ENCODE measurements at places on chromosomes 4 and X.

DNA sequence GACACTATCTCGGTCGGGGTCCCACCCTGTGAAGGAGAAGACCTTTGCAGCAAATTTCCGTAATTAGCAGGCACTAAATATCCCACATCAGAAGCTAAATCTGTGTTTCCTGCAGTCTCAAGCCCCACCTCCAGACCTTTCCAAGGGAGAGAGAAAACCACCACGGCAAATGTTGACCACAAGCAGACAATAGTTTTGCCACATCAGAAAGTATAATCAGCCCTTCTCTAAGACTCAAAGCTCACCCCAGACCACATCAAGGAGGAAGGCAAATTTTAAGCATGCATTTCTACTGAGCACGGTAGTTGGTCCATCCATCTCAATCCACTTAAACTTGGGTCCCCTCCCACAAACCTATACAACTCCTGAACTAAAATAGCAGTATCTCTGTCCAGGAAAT lies 398.5 kb downstream of the GPM6A start:
- DNase-seq = no peak

DNA sequence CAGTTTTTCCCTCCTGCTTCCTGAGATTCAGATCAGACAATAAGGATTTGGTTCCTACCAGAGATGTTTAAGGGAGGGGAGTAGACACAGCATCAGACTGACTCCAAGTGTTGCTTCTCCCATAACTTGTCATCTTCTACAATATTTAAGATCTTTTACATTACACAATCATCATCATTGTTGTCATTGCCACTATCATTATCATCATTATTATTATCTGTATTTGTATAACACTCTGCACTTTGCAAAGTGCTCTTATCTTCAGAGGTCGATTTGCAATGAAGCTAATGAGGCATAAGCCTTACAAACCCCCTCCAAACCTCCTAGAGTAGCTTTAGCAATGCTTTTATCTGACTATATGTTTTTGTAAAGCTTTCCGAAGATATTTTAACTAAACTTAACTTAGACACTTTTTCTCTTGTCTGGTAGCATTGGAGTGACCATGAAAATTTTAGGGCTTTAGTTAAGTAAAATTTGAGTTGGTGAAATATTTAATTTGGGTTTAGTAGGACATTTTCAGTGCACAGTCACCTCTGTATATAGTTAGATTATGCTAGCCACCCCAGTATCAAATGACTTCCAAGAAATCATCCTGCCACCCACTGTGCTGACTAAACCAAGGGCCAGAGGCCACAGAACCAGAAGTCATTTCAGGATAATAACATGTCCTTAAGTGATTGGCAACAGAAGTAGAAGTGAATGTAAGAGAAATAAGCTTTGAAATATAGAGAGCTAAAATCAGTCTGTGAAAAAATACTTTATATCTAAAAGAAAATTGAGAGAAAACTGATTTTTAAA lies 124.2 kb upstream of the NRK start:
- no peak for DNase-seq

GRCh38 chr4:174318829-174319764 lies 35.4 kb downstream of the CEP44 start:
- DNase-seq = no peak

DNA sequence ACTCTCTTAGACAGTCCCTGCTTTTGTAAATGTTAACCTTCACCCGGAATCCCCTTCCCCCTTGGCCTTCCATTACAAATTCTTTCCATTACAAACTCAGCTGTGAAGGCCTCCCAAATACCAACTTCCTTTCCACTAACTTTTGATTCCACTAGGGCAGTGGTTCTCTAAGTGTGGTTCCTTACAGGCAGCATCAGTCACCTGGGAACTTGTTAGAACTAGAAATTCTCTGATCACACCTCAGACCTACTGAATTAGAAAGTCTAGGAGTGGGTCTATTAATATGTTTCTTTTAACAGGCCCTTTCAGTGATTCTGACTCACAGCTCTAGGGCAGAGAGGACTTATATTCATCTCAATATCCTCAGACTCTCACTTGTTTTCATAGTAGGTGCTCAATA lies 19.0 kb upstream of the MRPL1 start:
- DNase-seq = no peak

- no peak for DNase-seq
These were observed 48.6 kb downstream of the DCLK2 start for GRCh38 chr4:150126864-150127203.

DNA sequence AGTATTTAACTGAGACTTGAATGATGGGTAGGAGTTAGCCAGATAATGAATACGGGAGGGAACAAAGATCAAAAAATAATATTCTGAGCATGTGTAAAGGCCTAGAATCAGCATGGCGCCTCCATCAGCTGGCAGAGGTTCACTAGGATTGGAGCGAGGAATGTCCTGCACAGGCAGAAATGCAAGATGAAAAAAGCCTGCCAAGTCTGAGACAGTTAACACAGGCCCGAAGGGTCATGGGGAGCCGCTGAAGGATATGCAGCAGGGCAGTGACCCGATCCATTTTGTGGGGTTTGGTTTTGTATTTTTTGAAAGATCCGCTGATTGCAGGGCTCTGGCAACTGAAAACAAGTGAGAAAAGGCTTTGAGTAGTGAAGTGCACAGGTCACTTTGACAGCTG lies 40.1 kb downstream of the SMPX start:
- no peak for DNase-seq

GRCh38 chr4:91108751-91109150 lies 981.6 kb downstream of the CCSER1 start:
- DNase-seq = no peak

- no peak for DNase-seq
These were observed 531.4 kb downstream of the INPP4B start for GRCh38 chr4:142314686-142315085.

- no peak for DNase-seq
These were observed 16.1 kb upstream of the SAT1 start for GRCh38 chrX:23766650-23767551.

DNA sequence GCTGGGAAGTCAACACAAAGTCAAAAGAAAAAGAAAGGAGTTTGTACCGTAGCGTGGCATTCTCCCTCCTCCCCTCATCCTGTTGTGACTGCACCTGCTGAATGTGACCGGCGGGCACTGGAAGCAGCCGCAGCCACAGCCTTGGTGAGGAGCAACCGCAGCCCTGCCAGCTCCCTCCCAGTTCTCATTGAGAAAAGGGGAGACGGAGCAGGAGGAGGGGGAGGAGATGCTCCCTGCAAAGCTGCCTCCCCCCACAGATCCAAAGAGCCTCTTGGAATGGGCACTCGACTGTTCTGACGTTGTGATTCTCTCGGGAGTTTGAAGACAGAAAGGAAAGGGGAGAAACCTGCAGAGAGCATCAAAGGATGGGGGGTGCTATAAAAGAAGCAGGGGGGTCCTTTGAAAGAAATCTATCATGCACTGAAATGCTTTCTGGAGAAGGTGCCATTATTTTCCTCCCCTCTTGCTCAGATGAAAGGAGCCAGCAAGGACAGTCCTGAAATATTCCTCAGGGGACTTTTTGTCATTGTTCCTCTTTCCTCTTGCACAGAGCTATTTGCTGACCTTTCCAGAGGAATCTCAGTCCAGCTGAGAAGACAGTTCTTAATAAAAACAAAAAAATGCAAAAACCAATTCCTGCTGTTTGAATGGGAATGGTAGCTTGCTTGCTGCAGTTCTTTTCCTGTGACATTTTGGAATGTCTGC lies 429.7 kb downstream of the MAPK10 start:
- DNase-seq = peak; percentile 24

DNA sequence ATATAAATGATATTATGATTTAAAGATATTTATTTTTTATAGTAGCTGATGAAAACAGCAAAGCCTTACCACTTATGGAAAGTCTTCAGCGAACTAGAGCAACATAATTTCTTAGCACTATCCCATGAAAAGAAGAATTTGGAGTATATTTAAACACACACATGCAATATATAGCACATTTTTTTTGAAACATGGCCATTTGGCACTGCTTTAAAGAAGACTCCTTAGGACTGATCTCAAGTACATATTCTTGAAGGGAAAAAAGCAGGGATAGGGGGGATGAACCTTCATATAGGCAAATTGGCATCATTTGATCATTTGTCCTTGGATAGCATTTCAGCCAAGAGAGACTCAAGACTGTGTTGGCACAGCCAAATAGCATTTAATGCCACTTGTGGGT lies 193.3 kb downstream of the ANKRD50 start:
- no peak for DNase-seq

DNA sequence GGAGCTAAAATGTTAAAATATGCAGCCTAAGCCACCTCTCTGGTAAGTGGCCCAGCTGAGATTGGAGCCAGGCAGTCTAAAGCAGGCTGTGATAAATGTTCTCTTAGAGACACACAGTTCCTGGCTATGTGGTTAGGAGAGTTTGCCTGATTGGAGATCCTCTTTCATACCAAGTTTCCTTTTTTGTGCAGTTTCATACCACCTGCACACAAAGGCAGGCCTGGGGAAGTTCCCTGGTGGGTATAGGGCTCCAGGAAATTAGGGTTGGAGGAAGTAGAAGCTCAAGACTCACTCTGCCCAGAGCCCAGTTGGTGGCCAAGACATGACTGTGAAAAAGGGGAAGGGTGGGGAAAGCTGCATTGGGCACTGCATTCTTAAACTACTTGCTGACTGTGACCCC lies 16.9 kb downstream of the CYBB start:
- DNase-seq = peak; percentile 22

DNA sequence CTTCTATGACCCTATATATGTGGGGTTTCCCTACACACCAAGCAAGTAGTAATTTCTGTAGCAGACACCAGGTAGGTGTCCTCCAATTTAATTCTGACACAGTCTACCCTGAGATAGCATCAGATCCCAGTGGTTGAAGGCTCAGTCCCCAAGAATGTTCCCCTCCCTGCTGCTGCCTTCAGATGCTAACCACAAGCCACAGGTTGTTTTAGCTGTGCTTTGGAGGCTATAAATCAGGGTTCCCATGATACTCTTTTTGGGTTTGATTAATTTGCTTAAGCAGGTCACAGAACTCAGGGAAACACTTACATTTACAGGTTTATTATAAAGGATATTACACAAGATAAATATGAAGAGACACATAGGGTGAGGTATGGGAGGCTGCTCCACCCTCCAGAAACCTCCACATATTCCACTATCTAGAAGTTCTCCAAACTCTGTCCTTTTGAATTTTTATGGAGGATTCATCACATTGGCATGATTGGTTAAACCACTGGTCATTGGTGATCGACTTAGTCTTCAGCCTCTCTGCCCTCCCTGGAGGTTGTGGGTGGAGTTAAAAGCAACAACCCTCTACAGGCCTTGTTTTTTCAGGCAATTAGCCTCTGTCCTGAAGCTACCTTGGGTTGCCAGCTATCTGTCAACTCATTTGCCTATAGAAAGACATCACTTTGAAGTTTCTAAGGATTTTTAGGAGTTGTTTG lies 50.8 kb downstream of the GRIA2 start:
- no peak for DNase-seq

DNA sequence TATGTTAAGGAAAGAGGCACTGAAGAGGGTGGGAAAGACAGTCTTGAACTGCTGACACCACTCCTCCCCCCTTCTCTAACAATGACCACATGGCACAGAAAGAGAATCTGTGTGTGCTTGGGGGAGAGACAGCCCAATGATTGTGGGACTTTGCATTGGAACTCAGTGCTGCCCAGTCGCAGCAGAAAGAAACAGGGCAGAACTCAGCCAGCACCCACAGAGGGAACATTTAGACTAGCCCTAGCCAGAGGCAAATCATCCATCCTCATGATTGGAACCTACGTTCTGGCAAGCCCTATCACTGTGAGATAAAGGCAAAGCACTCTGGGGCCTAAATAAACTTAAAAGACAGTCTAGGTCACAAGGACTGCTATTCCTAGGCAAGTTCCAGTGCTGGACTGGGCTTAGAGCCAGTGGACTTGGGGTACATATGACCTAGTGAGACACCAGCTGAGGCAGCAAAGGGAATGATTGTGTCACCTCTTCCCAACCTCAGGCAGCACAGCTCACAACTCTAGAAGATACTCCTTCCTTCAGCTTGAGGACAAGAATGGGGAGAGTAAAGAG lies 132.8 kb upstream of the S100G start:
- no peak for DNase-seq

DNA sequence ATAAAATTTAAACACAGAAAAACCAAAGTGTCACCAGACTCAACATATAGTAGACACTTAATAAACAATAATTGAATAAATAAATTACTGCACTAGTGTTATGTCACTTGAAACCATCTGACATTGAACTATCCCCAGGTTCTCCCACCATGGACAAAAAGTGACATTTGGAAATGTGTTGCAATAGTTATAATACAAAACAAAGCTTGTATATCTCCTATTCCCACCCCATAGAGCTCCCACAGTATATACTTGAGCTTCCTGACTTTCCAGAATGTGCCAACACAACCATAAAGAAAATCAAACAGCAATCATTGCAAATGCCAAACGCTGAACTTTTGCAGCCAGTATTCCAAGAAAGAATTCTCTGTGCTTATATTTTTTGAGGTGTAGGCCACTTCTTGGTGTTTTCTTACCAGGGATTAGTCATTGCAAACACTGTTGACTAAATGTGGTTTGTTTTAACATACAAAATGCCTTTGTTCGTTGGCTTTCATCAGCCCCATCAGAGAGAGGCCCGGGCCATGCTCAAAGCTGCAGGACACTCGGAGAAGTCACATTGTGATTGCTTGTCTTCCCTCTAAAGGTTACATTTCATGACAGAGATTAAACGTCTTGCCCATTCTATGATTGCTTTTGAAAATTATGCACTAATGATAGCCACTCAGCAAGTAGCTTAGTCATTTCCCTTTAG lies 33.8 kb downstream of the PPARGC1A start:
- DNase-seq = no peak

DNA sequence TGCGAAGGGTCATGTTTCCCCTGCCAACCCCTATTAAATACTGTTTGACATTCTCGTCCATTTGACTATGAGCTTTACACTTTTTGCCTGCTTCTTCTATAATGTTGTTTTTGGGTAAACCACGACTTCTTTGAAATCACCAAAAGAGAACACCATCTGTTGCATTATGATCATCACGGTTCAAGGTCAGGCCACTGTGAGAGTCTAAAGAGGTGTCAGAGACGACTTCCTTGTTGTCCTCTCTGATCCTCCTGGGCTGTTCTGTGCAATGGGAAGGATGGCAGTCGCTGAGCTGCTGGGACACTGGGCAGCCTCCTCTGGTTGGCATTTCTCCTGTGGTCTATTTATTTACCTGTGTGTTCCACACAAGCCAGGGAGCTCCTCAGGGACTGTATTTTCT lies 137.5 kb downstream of the RASL11B start:
- DNase-seq = no peak

DNA sequence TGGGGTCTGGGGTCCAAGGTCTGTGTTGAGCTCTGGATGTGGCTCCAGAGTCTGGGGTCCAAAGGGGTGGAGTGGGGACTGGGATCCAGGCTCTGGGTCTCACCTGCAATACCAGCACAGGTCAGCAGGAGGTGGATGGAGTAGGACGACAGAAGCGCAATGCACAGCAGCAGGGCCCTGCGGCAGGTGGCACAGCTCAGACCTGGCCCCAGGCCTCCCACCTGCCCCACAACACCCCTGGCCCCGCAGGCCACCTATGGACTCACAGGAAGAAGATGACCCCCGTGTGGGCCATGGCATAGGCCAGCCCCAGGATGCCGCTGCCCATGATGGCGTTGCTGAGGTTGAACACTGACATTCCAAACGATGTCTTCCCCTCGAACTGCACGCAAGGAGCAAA lies 3.4 kb downstream of the SLC38A5 start:
- no peak for DNase-seq

All from left cardiac atrium (tissue), 4 donors.